ENCODE measurements at places on chromosomes 11 and 22.

- no peak for DNase-seq
Measured at GRCh38 chr11:76051937-76052336, 154.4 kb downstream of the WNT11 start.

GRCh38 chr11:11845551-11845950 lies 3.8 kb downstream of the USP47 start:
- no peak for DNase-seq

DNA sequence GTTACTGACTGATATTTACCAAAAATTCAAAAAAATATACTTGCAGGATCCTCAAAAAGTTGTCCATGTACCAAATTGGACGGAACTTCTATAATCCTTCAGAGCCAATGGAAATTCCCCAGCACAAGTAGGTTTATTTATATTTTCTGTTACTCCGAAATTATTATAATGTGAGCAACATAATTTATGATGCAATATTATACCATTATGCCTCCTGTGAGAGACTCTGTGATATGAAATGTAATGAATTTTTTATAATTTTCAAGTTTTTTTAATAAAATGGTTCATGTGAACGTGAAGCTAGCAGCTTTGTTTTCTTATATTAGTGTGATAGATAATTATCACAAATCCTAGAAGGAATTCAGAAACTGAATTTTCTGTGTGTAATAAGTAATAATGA lies 18.2 kb downstream of the PIWIL4 start:
- no peak for DNase-seq

- DNase-seq: no peak
Measured at GRCh38 chr11:132883241-132883640, 649.1 kb downstream of the OPCML start.

DNA sequence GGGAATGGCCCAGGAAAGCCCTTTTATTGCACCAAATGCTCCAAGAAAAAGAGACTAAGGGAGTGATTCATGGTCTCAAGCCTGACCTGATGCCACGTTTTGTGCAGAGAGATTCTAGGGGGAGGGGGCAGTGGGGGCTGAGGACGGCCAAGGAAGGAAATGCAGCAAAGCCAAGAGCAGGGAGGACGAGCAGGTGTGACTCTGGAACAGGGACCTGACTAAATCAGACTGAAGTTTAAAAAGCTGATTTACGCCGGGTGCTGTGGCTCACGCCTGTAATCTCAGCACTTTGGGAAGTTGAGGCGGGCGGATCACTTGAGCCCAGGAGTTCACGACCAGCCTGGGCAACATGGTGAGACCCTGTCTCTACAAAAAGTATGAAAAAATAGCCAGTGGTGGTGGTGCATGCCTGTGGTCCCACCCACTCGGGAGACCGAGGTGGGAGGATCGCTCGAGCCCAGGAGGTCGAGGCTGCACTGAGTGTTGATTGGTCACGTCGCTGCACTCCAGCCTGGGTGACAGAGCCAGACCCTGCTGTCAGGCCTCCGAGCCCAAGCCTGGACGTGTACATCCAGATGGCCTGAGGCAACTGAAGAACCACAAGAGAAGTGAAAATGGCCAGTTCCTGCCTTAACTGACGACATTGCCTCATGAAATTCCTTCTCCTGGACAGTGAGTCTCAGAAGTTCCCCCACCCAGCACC lies 10.8 kb upstream of the IFITM3 start:
- DNase-seq: peak; percentile 78

Data from OCI-LY7 (cell line).